ENCODE measurements at places on chromosomes 11 and 22.

- DNase-seq = no peak
These were observed 41.1 kb downstream of the PACS1 start for GRCh38 chr11:66111158-66111557.

- DNase-seq = no peak
These were observed 587.5 kb upstream of the B3GAT1 start for GRCh38 chr11:134999590-134999989.

DNA sequence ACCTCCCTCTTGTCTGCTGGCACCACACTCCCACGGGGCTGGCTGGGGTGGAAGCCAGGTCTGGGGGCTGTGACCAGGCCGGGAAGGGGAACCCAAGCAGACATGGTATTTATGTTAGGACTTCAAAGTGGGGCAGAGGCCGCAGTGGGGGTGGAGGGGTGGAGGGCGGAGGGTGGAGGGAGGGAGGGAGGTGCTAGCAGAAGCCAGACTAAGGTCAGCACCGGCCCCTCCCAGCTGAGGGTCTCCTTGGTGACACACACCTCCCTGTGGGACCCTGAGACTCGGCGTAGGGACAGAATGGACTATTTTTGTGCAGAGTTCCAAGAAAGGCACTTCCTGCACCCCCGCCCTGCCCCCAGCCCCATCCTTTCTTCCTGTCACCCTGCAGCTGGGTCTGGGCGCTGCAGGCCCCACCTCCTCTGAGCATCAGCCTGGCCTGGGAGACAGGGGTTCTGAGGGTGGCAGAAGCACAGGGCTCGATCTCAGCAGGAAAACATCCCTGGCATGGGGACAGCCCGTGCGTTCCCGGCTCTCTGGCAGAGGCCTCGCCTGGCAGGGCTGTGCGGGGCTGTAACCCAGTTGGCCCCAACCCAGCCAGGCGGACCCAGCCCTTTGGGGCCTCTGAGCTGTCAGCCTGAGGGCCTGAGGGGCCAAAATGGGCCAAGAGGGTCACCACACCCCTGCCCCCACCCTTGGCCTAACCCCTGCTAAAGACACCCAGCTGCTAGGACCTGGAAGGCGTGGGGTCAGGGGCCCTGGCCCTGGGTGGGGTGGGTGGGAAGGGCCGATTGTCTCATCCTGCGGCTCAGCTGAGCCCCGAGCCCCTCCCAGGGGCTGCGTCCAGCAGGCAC, 9.6 kb upstream of the CD248 start:
- no peak for DNase-seq

- peak; percentile 66 for DNase-seq
These were observed 33.0 kb downstream of the DKK3 start for GRCh38 chr11:11975201-11976092.

DNA sequence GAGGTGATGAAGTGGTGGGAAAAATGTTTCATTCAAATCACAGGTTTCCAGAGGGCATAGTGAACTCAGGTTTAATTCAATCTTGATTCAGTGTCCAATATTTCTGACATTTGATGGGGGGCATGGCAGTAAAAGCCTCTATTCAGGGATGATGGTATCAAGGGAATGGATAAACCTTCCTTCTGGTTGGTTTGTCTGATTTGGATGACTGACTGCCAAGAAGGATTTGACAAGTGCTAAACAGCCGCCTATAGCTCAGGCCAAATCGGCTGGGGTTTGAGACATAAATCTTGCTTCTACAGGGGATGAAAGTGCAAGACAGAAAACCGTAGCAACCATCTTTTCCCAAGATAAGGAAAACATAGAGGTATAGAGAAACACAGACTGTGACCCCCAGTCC, 121.8 kb upstream of the C11orf87 start:
- DNase-seq = no peak

DNA sequence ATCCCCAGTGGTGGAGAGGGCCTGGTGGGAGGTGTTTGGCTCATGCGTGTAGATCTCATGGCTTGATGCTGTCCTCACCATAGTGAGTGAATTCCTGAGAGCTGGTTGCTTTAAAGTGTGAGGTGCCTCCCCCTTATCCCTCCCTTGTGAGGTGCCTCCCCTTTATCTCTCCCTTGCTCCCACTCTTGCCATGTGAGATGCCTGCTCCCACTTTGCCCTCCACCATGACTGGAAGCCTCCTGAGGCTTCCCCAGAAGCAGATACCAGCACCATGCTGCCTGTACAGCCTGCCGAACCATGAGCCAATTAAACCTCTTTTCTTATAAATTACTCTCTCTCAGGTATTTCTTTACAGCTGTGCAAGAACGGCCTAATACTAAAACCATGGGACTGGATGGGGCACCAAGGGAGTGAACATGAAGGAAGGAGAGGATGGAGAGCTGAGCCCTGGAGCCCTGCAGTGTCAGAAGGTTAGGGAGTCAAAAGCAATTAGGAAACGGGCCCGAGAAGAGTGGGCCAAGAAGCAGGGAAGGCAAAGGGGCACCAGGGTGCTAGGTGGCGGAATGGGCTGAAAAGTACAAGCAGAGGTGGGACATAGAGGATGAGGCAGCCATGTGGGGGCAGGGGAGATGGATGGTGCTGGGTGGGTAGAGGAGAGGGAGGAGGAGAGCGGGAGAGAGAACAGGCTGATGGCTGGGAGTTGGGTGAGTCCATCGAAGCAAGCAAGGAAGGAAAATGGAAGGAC, 9.4 kb downstream of the IFITM10 start:
- no peak for DNase-seq

DNA sequence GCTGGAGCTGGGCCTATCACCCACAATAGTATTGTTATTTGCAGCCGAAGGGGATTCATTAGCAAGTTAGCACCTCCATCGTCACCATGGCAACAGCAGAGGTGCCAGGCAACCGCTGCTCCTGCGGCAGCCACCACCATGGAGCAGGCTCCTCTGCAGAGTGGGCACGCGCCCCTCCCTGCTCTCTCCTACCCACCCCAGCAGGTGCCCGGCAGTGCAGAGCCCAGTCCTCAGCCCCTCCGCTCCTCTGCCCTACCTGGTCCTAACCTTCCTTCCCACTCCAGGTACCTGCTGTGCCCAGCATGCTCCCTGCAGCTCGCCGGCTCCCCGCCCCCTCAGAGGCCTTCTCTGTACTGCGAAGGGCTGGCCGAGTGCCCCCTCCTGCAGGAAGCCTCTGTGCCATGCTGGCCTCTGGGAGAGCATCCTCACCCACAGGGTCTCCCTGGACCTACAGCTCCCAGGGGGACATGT, 3.6 kb downstream of the DUSP8 start:
- DNase-seq = no peak

DNA sequence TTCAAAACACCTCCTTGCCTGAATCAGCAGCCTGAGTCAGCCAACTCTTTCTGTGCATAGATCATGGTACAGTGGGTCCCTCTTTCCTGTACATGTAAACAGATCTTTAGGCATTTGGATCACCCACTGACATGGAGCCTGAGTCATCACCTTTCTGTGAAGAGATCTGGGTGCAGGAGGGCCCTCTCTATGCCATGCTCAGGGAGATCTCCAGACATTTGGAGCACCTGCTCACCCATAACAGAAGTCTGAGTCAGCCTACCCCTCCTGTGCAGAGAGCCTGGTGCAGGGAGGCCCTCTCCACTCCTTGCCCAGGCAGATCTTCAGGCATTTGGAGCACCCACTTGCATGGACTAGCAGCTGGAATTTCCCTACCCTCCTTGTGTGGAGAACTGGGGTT, 56.2 kb upstream of the GLYAT start:
- DNase-seq = no peak

- no peak for DNase-seq
These were observed 38.3 kb downstream of the BIRC2 start for GRCh38 chr11:102385085-102386007.

GRCh38 chr11:11535611-11536010, 86.2 kb downstream of the GALNT18 start:
- DNase-seq = no peak

DNA sequence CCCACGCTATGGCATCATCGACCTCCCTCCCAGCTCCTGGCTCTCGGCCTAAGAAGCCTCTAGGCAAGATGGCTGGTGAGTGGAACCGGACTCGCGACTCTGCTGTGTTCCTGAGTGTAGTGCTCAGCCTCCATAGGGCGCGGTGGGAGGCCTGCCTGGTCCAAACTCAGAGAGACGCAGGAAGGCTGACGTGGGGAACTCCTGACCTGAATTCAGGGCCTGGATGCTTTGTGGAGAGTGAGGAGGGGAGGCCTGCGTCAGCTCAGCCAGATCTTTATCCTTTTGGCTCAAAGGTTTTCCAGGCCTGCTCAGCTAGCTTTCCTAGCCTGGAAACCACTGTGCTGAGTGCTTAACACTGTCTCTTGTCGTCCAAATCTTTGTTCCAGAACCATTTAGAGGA, 8.0 kb downstream of the TIRAP start:
- DNase-seq = no peak

DNA sequence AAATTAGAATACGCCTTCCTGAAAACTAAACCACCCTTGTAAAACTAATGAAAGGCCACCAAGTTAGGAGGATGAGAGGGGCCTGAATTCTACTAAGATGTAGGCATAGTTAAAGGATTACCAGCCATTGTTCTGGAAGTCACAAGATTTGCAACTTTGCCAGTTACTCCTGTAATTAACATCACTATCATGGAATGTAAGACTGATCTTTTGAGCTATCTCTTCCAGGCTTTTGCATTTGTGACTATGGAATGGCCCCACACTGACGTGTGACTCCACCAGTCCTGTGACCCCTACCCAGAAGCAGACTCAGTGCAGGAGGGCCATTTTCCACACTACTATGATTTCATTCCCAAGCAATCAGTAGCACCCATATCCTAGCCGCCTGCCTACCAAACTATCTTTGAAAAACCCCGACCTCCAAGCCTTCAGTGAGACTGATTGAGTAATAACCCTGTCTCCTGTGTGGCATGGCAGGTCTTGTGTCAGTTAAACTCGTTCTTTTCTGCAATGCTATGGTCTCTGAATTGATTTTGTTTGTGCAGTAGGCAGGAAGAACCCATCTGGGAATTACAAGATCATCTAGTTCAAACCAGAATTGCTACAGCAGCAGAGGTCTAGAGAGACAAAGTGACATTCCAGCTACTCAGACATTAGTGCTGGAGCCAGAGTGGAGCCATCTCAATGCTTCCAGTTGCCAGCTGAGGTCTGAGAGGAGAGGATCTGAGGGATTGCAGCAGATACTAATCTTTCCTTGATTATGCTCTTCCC, 1.9 kb upstream of the CTSF start:
- DNase-seq = no peak

DNA sequence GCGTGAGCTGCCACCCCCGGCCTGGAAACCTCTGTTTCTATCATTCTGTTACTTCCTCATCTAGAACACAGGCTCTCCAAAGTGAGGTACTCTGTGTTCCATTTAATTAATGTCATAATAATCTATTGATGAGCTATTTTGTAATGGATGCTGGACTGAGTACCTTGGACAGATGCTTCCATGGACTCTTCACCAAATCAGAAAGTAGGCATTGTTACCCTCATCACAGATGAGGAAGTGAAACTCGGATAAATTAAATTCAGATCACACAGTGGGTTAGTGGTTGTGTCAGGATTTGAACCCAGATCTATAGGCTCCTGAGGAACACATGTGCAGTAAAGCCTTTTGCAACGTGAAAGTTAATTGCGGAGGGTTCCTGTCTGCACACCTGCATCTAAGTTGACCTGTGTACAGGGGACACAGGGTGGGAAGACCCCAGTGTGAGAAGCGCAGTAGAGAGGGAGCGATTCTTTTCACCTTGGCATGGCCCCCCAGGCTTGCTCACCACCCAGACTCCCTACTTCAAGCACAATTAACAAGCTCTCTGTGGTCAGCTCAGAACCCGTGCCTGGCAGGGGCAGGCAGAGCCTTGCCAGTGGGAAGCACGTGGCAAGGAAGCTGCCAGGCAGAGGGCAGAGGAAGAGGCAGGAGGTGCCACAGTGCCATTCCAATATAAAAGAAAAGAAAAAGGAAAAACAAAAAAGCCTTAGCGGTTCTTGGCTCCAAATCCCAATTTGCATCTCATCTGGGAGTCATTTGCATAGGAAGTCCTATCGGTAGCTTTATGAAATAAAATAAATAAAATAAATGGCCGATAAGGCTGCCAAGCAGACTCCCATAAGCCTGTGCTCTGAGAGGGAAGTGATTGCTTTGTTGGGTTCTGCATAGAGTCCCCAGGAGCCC, 239.3 kb downstream of the GRIK4 start:
- peak; percentile 29 for DNase-seq

- no peak for DNase-seq
These were observed 97.5 kb downstream of the TSPAN18 start for GRCh38 chr11:44824300-44824704.

DNA sequence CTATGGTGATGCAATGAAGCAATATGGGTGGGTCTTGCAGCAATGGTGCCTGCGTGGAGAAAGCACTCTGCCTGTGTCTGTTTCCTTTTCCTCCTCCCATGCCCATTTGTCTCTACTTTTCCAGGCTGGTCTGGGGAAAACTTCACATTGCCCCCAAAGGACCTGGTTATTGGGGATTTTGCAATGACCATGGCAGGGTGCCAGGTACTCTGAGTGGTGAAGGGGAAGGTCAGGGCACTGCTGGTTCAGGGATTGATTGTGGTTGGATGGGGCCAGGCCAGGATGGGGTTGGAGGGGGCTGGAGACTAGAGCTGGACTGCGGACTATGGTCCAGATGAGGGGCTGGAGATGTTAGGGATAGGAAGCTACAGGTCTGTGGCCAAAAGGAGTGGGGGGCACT, 92.1 kb downstream of the INSC start:
- no peak for DNase-seq

- no peak for DNase-seq
These were observed 93.8 kb upstream of the CLPB start for GRCh38 chr11:72528121-72528520.

All from cerebellum (tissue), 4 donors.